ENCODE measurements at places on chromosomes 5 and 9.

GRCh38 chr5:75513841-75514240 is 2.1 kb downstream of the POLK start:
- DNase-seq, result no peak

- no peak for DNase-seq
These were observed 300.5 kb downstream of the NR2F1-AS1 start for GRCh38 chr5:93280518-93280917.

GRCh38 chr9:4750023-4750673 is 9.1 kb upstream of the AK3 start:
- DNase-seq, result no peak

GRCh38 chr5:111927191-111927590 is 170.2 kb upstream of the NREP start:
- DNase-seq, result no peak

DNA sequence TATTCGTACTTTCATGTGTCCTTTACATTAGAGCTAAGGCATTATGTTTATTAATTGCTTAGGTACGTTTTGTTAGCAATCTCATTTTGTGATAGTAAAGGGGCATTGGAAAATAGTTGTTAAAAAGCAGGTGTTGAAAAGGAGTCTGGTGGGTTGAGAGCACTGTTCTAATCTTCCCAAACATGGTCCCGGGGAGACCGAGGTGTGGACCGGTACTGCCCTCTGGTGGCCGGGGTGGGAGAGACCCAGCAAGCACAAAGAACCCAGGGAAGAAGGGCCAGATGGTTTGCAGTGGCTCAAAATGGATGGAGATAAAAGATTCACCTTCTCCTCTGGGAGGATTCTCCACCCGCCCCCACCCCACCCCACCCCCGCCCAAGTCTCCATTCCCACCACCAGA is 26.1 kb downstream of the IDNK start:
- DNase-seq, result peak; percentile 73

GRCh38 chr5:155129513-155129880 is 115.9 kb downstream of the KIF4B start:
- DNase-seq, result no peak

Measured in effector CD4-positive, alpha-beta T cell (primary cell).